ENCODE measurements at places on chromosomes 5 and 9.

DNA sequence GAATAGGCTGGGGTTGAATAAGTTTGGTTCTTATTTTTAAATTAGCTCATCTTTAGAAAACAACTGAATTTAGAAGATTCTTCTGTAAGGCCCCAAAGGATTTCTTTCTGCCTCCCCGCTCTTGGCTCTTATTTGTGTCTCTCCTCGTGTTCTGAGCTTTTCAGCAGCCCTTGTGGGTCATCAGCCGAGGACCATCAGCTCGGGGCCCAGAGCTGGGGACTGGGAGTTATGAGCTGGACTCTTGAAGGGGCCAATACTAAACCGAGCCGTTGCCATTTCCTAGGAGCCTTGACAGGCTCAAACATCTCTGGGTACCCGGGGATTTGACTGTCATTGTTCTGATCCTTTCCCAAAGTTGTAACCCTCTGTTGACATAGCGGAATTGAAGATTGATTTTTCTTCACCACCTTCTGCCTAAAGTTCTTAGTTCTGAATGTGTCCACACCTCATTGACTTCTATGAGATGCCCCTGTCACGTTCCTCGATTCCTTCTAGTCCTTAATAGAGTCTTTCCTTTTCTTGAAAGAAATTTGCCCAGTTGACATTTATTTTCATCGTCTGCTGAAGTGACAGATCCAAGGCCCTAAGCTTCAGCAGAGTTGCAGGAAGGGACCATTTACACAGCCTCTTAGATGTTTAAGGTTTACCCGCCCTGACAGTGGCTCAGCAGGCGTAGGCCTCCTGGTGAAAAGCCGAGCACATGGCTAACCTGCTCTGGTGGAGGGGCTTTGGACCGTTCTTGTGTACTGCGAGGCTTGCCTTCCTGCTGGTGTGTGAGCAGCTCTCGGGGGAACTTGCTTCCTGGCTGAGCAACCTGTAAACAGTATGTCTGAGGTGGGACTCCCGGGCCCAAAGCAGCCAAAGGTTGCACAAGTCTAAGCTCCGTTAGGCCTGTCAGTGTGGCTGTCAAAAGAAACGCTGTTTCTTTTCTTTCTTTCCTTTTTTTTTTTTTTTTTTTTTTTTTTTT is 24.0 kb downstream of the ABL1 start:
- no peak for DNase-seq

GRCh38 chr9:134995792-134996120 is 78.0 kb upstream of the FCN1 start:
- no peak for DNase-seq

GRCh38 chr9:126146254-126147145 is 180.1 kb upstream of the MVB12B start:
- peak; percentile 6 for DNase-seq

GRCh38 chr5:23318960-23319359 is 188.4 kb upstream of the PRDM9 start:
- DNase-seq = no peak

- DNase-seq = no peak
Measured at GRCh38 chr9:86741311-86742208, 205.7 kb downstream of the GAS1 start.

GRCh38 chr5:153623751-153624450 is 133.4 kb downstream of the GRIA1 start:
- no peak for DNase-seq

- DNase-seq = peak; percentile 21
Measured at GRCh38 chr5:175542232-175542965, 64.0 kb downstream of the SFXN1 start.

DNA sequence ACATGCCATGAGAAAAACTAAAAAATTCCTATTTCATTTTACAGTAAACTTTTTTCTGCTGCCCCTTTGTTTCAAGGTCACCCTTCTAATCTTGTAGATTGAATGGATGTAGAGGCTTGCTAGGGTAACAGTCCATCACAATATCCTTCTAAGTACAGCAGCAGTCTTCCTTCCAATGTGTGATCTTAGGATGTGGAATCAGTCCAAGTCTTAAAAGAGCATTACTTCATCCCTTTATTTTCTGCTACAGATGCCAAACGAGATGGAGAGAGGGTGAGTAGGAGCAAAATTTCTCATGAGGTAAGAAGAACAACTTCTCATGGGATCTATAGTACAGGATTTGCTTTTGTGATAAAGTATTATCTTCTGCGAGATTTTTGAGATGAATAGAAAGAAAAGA is 704 bp upstream of the IL33 start:
- no peak for DNase-seq

- DNase-seq = no peak
Measured at GRCh38 chr9:15553528-15553898, 670 bp downstream of the CCDC171 start.

- DNase-seq = no peak
Measured at GRCh38 chr5:59565551-59565950, 328.0 kb downstream of the PDE4D start.

GRCh38 chr5:56705217-56705616 is 110.1 kb upstream of the MAP3K1 start:
- no peak for DNase-seq

DNA sequence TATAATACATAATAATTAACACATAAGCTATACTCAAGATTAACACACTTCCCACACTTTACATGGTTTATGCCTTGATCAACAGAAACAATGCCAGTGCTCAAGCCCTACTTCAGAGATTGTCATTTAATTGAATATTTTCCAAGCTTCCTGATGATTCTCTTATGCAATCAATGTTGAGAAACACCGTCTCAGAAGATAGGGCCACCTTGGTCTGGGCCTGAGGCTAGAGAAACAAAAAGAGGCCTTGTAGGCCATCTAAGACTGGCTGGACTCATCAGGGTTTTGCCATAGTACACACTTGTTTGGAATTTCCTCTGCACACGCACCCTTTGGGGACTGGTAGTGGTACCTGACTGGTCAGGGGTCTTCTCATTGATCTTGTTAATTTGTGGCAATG is 16.3 kb downstream of the C9orf152 start:
- no peak for DNase-seq

- no peak for DNase-seq
Measured at GRCh38 chr9:91179237-91180138, 182.2 kb downstream of the AUH start.

DNA sequence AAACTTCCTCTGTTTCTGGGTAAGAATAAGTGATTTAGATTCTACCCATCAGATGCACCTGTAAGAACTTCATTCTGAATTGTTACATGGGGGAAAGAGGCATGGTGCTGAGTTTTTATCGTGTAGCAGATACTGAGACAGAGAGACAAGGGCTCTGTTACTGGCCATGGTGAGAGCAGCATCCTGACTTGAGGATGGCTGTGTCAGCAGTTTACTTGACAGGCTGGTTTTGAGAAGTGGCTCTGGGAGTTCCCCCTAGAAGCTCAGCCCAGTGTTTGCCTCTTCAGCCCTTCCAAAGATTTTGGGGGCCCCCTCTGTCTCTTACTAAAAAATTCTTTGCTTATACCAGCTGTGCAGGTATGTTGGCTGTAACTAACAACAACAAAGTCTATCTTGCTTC is 510.5 kb downstream of the LRRC70 start:
- DNase-seq = no peak

DNA sequence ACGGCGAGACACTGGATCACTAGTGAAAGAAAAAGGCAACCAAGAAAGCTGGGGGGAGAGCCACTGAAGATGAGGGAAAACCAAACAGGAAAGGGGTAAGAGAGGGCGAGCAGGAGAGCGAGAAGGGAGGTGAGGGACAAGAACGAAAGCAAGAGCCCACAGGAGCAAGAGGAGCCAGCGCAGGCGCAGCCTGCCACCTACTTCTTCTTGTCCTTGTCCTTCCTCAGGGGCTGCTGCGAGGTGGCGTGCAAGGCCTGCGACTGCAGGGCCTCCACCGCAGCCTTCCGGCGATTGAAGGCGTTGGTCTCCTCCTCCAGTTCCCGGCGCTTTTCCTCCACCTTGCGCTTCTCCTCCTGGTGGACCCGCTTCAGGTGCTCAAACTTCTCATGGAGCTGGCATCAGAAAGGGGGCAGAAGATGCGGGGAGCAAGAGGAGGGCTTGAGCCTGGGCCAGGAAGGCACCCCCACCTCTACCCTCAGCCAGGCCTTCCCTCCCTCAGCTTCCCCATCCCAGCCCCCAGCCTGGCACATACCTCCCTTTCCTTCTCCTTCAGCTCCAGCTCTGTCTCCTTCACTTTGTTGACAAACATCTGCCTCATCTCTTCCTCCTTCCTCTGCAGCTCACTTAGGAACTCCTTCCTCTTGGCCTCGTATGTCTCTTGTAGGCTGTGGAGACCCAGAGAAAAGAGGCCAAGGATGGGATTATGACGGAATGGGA is 13.5 kb downstream of the CCNI2 start:
- no peak for DNase-seq

DNA sequence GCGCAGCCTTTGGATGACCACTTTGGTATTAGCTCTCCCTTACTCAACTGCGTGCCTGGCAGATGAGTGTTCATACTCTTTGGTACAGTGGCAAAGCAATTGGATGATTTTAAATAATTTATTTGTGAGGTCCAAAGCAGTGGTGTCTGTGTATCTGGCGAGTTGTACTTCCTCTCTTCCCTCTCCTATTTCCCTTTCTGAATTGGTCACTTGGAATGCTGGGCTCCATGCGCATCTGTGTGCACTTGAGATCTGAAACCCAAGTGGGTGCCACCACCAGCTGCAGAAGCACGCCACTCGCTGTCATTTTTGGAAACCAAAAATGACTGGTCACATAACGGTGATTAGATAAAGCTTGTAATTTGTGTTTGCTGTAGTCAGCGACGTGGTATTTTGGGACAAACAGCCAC is 386.0 kb upstream of the KLF4 start:
- no peak for DNase-seq

GRCh38 chr9:107707915-107708441 is 218.4 kb upstream of the KLF4 start:
- DNase-seq = no peak

DNA sequence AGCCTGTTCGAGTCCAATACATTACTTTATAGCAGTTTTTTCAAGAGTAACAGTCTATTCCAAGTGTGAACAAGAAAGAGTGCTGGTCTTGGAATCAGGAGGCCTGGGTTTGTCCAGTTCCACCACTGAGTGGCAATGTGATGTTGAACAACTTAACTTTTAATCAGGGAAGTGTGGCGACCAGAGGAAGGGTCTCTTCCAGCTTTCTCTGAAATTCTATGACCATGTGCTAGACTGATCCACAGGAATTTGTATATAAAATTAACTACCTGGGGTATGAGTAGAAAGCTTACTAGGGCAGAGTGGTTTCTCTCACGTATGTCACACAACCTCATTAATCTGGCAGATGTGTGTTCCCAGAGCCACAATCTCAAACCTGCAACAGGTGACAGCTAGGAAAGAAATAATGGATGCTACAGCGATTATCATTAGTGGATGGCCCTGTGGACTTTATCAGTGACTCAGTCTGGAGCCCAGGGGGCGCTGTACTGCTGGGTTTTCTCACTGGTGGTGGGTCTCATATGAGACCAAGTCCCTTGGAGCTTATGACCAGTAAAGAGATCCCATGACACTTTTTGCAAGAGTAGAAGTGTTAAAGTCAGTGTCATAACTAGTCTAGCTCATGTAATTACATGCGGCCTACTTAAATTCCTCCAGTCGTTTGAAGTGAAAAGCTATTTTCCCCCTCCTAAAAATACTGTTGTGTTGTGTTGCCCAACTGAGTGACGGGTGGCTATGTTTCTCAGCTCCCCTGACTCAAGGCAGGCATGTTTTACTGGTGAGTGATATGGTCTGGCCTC is 116.5 kb downstream of the GDNF start:
- DNase-seq = no peak

- no peak for DNase-seq
Measured at GRCh38 chr5:84091127-84091799, 293.4 kb downstream of the EDIL3 start.

DNA sequence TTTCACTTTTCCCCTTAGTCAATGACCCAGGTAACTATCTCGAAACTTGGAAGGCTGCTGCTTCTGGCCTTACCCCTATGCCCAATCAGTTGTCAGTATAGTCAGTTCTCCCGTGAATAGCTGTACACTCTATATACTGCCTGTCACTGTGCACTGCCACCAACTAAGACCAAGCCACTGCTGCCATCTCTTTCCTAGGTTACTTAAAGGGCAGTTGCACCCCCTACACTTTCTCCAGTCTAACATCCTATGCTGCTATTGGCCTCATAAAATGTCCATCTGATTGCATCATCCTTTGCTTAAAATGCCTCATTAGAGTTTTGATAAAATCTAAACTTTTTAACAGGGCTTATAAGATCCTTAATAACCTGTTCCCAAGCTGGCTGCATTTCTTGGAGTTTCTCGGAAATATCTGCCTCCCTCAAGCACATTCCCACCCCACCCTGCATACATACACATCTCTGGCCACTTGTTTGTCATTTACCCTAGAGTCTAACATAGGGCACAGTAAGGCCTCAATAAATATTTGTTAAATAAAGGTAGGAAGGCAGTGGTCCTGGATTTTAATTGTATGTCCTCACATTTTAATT is 32.8 kb upstream of the TNFAIP8 start:
- DNase-seq = no peak

DNA sequence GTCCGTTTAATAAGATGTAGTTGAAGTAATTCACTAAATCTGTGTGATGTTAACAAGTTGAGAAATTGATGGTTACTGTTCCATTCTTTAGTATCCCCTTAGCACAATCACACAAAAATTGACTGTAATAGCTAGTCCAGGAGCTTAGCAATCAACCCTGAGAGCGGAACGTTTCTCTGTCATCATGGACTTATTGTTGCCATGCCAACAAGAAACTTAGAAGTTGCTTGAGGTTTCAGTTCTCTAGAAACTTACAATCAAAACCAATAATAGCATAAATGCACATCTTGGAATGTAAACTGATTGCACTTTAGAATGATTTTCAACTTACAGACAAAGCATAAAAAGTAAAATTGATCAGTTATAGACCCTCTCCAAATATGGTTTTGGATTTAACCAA is 125.4 kb upstream of the ANKH start:
- DNase-seq = no peak

DNA sequence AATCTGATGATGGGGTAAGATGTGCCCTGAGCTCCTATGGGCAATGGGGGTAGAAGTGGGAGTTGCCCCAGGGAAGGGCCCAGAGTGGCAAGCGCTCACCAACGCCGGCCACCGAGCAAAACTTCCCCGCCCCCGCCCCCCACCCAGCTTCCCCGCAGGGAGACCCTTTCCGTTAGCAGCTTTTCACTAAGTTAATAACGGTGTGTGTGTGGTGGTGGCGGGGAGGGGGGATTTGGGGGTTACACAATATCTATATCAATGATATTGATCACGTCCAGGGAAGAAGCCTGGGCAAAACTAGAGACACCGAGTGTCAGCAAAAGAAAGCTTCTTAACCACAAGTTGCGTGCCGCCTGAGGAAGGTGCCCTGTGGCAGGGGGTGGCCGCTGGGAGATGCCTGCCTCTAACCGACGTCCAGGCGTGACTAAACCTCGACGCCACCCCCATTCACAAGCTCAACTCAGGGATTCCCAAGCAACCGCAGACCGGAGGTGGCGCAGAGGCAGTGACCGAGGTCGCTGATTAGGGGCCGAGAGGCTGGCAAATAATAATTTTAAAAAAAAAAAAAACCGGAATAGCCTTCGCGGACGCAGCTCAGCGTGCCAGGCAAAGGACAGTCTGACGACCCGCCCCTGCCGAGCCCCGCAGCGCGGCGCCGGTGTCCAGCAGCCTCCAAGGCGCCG is 222.6 kb downstream of the MEF2C start:
- DNase-seq = no peak

Measured in activated T-cell treated with anti-CD3 and anti-CD28 coated beads for 48 hours (primary cell).